ENCODE measurements at places on chromosomes 12 and 14. TPM values are rescaled to one million over a fixed set of nuclear protein-coding genes. Genes with fewer than 3 reads are reported as not detected.

DNA sequence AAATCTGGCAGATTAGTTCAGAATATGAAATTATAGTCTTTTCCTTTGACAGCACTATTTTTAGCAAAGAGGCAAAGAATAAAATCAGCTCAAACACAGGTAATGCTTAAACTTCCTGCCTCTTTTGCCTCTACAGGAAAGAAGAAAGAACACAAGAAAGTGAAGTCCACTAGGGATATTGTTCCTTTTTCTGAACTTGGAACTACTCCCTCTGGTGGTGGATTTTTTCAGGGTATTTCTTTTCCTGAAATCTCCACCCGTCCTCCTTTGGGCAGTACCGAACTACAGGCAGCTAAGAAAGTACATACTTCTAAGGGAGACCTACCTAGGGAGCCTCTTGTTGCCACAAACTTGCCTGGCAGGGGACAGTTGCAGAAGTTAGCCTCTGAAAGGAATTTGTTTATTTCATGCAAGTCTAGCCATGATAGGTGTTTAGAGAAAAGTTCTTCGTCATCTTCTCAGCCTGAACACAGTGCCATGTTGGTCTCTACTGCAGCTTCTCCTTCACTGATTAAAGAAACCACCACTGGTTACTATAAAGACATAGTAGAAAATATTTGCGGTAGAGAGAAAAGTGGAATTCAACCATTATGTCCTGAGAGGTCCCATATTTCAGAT, 17.4 kb downstream of the TMPO start:
- DNase-seq: no peak
- H3K4me1 ChIP-seq: no peaks in the 10 kb centered on the region
- no peak overlapping the region for H3K27ac ChIP-seq
- no peaks in the 10 kb centered on the region for H3K27me3 ChIP-seq
- H3K4me3 ChIP-seq: no peak overlapping the region
- peaks cover 72% of the 10 kb centered on the region for H3K36me3 ChIP-seq

- H3K36me3 ChIP-seq: no peaks in the 10 kb centered on the region
- no peak overlapping the region for H3K27ac ChIP-seq
- H3K27me3 ChIP-seq: no peaks in the 10 kb centered on the region
- no peak for DNase-seq
- H3K4me3 ChIP-seq: no peak overlapping the region
Measured at GRCh38 chr14:101129521-101130167, 226.1 kb upstream of the RTL1 start.

Gene CLEC2A
- total RNA-seq: 3.5 TPM

DNA sequence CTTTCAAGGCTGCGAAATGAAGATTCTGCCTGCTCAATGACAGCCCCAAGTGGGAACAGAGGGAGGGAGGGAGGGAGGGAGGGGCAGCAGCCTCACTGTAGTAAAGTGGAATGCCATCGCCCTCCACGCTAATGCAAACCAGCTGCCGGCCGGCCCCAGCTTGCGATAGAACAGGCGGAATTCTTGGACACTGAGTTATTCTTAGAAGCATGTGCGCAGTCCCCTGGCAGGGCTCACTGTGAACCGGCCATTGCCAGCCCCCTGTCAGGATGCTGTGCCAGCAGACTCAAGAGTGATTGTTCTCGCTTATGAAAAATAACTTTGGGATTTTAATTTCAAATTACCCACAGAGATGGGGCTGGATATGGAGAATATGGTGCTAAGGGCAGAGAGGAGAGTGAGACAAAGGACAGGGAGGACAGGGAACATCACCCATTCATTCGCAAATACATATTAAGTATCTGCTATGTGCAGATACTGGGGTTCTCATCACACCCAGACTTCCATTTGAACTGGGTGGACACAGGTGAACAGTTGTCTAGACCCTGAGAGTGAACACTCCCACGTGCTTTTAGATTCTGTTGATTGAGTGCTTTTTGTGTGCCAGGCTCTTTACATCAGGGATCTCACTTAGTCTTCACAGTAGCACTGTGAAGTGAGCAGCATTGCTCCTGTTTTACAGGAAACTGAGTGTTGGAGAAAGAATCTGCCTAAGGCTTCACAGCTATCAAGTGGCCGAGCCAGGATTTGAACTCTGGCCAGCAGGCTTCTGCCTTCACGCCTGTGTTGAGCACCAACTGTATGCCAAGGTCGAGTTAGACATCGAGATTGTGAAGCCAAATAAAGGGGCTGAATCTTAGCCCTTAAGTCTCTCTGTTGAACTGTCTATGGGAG, 192.9 kb downstream of the C12orf75 start:
- H3K36me3 ChIP-seq: peaks cover 21% of the 10 kb centered on the region
- no peak for DNase-seq
- H3K27me3 ChIP-seq: peaks cover 5% of the 10 kb centered on the region
- no peak overlapping the region for H3K27ac ChIP-seq

DNA sequence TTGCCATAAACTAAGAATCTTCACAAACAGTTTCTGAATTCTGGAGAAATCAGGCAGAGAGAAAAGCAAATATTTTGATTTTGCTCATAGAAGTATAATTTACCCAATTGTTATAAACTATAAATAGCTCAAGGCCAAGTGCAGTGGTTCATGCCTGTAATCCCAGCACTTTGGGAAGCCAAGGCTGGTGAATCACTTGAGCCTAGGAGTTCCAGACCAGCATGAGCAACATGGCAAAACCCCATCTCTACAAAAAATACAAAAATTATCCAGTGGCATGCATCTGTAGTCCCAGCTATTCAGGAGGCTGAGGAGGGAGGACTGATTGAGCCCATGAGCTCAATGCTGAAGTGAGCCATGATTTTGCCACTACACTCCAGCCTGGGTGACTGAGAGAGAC, 19.6 kb upstream of the MMP19 start:
- no peak for DNase-seq
- peaks cover 3% of the 10 kb centered on the region for H3K36me3 ChIP-seq
- no peak overlapping the region for H3K4me3 ChIP-seq
- H3K27me3 ChIP-seq: no peaks in the 10 kb centered on the region
